ENCODE measurements at places on chromosomes 4 and X.

- no peaks in the 10 kb centered on the region for H3K4me1 ChIP-seq
- no peaks in the 10 kb centered on the region for H3K36me3 ChIP-seq
- no peak overlapping the region for H3K4me3 ChIP-seq
- H3K27me3 ChIP-seq: no peaks in the 10 kb centered on the region
- no peak for DNase-seq
These were observed 68.4 kb downstream of the MAOB start for GRCh38 chrX:43813898-43814297.

GRCh38 chr4:78297116-78297800, 240.1 kb downstream of the FRAS1 start:
- H3K4me1 ChIP-seq: no peaks in the 10 kb centered on the region
- no peak for DNase-seq
- H3K36me3 ChIP-seq: no peaks in the 10 kb centered on the region
- no peak overlapping the region for H3K27ac ChIP-seq
- H3K27me3 ChIP-seq: no peaks in the 10 kb centered on the region

DNA sequence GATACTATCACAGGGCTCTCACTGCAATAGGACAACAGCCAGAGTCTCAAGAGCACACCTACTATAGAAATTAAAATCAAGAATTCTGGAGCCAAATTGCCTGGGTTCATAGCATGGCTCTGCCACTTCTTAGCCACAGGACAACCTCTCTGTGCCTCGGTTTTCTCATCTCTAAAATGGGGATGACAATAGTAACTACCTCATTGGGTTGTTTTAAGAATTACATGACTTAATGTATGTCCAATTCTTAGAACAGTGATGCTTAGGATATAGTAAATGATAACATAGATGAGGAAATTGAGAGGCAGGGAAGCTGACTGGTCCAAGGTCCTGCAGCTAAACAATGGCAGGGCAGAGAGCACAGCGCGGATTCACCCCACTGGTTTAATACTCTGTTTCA, 11.0 kb upstream of the ODAPH start:
- H3K4me3 ChIP-seq: no peak overlapping the region
- H3K27ac ChIP-seq: no peak overlapping the region
- H3K4me1 ChIP-seq: no peaks in the 10 kb centered on the region

GRCh38 chr4:40458109-40458508, 123.0 kb downstream of the CHRNA9 start:
- no peak overlapping the region for H3K27ac ChIP-seq
- H3K4me1 ChIP-seq: no peaks in the 10 kb centered on the region
- no peak for DNase-seq

DNA sequence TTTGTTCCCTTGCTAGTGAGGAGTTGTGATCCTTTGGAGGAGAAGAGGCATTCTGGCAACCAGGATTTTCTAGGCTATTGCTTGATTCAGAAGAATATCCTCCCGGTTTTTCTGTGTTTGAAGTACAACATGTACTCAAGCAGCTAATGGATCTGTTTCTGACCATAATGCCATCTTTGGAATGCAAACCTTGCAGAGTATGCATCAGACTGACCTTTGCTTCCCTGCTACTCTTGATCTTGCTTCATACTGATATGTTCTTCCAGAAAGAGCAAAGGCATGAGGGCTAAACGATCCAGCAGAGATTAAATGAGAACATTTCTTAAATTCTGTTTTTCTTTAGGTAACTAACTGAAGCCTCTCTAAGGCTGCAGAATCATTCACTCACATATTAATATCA, 265.4 kb upstream of the SLC7A11 start:
- H3K27me3 ChIP-seq: no peaks in the 10 kb centered on the region
- H3K4me1 ChIP-seq: peaks cover 6% of the 10 kb centered on the region
- H3K4me3 ChIP-seq: no peak overlapping the region
- H3K27ac ChIP-seq: no peak overlapping the region

- peaks cover 3% of the 10 kb centered on the region for H3K4me1 ChIP-seq
- H3K4me3 ChIP-seq: no peak overlapping the region
- H3K36me3 ChIP-seq: no peaks in the 10 kb centered on the region
These were observed 163.3 kb upstream of the SPRY1 start for GRCh38 chr4:123233136-123233768.

GRCh38 chrX:13574600-13574999, 5.2 kb downstream of the EGFL6 start:
- no peak overlapping the region for H3K4me3 ChIP-seq
- no peaks in the 10 kb centered on the region for H3K4me1 ChIP-seq
- H3K27me3 ChIP-seq: peaks cover 6% of the 10 kb centered on the region
- no peaks in the 10 kb centered on the region for H3K36me3 ChIP-seq
- H3K27ac ChIP-seq: no peak overlapping the region

DNA sequence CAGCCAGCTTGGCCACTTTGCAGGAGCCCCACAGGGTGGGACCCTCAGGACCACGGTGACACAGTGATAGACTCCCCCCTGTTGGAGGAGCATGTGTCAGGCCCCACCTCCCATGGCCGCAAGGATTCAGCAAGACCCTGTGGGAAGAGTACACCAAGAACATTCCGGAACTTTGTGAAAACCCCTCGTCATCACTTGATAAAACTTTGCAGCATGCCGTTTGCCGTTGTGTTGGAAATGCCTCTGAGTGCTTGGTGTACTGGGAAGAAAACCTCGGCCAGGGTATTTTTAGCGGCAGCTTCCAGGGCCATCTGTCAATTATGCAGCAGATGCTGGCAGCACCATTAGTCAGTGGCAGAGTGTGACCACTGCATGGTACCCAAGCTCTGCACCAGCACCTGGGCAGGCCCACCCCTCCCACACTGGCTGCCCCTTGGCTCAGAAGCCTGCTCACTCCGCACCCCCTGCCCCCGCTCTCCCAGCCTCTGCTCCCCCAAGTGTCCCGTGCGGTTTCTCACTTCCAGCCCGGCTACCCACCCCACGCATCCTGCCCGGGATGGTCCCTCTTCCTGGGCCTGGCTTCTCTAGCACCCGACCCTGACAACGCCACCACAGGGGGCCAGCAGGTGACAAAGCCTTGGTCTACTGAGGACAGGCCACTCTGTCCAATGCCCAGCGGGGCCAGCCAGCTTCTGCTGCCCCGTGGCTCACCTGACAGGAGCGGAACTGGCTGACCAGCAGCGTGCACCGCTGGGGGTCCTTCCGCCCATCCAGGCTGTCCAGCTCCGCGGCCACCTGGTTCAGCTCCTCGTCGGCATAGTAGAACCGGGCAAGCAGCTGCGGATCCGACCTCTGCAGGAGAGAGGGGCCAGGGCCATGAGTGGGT, 65.0 kb downstream of the ZFYVE28 start:
- H3K27me3 ChIP-seq: no peaks in the 10 kb centered on the region
- no peak overlapping the region for H3K4me3 ChIP-seq
- no peaks in the 10 kb centered on the region for H3K36me3 ChIP-seq
- DNase-seq: peak; percentile 55

DNA sequence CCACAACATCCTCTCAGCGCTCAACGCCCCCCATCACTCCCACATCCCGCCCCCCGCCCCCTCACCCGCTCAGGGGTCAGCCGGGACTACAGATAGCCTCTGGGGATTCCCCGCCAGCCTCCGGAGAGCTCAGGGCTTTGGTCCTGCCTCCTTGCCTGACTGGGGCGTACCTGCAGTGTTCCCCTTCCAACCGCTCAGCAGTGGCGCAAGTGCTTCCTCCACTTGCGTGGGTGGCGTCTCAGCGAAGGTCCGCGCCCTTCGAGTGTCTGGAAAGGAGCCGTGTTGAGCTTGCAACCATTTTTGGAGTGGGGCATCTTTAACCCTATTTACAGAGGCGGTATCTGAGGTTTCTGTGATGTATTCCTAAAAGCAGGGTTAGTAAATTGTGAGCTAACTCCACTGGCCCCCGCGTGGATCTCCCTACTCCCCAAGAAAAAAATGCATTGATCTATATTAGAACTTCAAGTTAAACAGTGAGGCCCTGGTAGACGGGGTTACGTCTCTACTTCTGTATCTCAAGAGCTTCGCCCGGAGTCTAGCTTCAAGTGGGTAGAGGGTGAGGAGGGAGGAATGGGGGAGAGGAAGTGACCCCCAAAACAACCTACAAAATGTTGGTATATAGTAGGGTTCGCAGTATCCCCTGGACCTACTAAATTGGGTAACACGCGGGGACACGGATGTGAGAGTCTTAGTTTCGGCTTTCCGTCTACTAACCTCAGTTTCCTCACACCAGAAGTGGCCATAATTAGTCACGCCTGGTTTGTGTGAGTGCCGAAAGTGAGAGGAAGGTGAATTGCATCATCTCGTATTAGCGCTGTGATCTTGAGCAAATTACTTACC, 16.1 kb downstream of the NKX3-2 start:
- no peak overlapping the region for H3K27ac ChIP-seq
- no peak overlapping the region for H3K4me3 ChIP-seq
- peaks cover 98% of the 10 kb centered on the region for H3K27me3 ChIP-seq
- DNase-seq: no peak
- H3K36me3 ChIP-seq: no peaks in the 10 kb centered on the region
- H3K4me1 ChIP-seq: peaks cover 20% of the 10 kb centered on the region

DNA sequence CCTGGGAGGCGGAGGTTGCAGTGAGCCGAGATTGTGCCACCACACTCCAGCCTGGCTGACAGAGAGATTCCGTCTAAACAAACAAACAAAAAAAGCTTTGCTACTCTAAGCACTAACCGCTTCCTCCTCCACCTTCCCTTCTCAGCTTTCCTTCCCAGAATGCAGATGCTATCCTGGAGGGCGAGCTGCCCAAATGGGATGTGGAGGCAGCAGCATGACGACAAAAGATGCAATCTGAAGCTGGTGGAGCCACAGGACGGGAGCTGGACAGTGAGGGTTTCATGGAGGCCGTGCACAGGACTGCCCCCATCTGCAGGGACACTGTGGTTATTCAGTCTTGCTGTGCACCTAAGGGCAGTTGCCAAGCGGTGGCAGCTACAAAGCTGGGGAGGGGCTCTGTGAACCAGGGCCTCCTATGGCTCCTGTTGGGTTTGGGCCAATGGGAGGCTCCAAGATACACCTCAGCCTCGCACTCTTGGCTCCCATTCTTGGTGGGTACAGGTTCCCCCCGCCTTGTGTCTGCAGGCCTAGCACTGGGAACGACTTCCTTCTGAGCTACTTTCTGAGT, 47.4 kb downstream of the WDR1 start:
- no peaks in the 10 kb centered on the region for H3K27me3 ChIP-seq
- H3K27ac ChIP-seq: no peak overlapping the region
- no peak for DNase-seq
- no peak overlapping the region for H3K4me3 ChIP-seq
- H3K4me1 ChIP-seq: peaks cover 2% of the 10 kb centered on the region
- peaks cover 62% of the 10 kb centered on the region for H3K36me3 ChIP-seq

DNA sequence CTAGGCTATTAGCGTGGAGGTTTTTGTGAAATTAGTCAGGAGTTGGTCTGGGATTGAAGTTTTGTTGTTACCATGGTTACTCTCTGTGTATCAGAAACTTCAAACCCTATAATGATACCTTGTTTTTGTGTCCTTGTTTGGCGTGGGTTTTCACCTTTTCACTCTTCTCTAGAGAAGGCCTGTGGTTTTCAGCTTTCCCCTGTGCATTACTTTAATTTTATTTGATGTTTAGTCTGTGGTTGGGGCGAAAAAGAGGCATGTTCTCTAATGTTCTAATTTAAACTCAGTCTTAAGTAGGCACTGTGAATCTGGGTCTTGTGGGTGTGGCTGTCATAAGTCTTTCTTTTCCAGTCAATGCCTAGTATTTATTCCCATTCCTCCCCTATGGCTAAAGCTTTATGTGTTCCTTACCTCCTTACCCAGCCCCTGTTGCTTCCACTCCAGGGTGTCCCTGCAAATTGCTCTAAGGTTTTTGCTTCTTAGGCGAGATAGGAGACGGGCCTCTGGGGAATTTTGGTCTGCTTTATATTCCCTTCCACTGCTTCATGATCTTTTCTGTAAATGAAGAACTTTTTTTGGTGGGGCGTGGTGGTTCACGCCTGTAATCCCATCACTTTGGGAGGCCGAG, 326.3 kb upstream of the ZCCHC13 start:
- no peak overlapping the region for H3K4me3 ChIP-seq
- H3K4me1 ChIP-seq: no peaks in the 10 kb centered on the region
- H3K27me3 ChIP-seq: no peaks in the 10 kb centered on the region
- H3K36me3 ChIP-seq: no peaks in the 10 kb centered on the region
- DNase-seq: no peak
- no peak overlapping the region for H3K27ac ChIP-seq

GRCh38 chr4:587671-588350, 11.7 kb upstream of the TMEM271 start:
- no peak for DNase-seq
- no peak overlapping the region for H3K27ac ChIP-seq
- H3K4me3 ChIP-seq: no peak overlapping the region
- no peaks in the 10 kb centered on the region for H3K27me3 ChIP-seq

- peak; percentile 70 for DNase-seq
- H3K27me3 ChIP-seq: no peaks in the 10 kb centered on the region
- no peaks in the 10 kb centered on the region for H3K36me3 ChIP-seq
- peaks cover 31% of the 10 kb centered on the region for H3K4me1 ChIP-seq
- no peak overlapping the region for H3K27ac ChIP-seq
These were observed 71.7 kb upstream of the BCOR start for GRCh38 chrX:40169193-40170101.

- H3K27me3 ChIP-seq: no peaks in the 10 kb centered on the region
- no peak for DNase-seq
- H3K4me1 ChIP-seq: no peaks in the 10 kb centered on the region
- H3K36me3 ChIP-seq: no peaks in the 10 kb centered on the region
- H3K27ac ChIP-seq: no peak overlapping the region
- H3K4me3 ChIP-seq: no peak overlapping the region
These were observed 36.0 kb downstream of the GAB3 start for GRCh38 chrX:154714925-154715324.

DNA sequence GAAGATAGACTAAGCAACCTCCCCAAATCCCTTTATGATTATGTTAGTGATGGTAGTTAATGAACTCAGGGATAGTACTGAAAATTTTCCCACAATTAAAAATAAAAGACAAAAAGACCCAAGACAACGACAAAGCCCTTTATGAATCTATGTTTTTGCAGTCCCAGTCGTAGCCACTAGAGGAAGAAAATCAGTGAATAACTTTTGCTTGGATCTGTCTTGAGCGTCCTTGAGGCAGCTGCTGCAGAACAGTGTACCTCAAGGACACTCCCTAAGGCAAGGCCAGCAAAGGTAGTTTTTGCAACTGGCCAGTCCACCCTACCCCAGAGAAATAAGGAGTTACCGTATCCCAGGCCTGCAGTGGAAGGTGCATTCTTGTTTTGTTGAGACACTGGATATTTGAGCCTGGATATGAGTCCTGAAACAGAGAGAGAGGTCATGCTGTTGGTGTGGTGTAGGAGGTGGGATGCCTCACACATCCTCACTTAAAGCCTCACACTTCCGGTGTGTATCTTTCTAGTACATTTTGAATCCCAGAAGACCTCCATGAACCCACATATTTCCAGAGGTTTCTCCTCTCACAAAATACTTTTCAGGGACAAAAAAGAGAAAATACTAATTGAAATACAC, 8.7 kb upstream of the TIMM8A start:
- no peaks in the 10 kb centered on the region for H3K27me3 ChIP-seq
- no peak overlapping the region for H3K4me3 ChIP-seq
- no peak for DNase-seq
